ENCODE measurements at places on chromosomes 2 and 18. TPM values are rescaled to one million over a fixed set of nuclear protein-coding genes. Genes with fewer than 3 reads are reported as not detected.

The UBE2F gene
- 80.5 TPM for total RNA-seq

The NCKAP5 gene
- not detected for total RNA-seq

The PLCD4 gene
- 0.15 TPM for total RNA-seq

The SPP2 gene
- not detected for total RNA-seq

The GAL3ST2 gene
- total RNA-seq, result not detected

The VWA3B gene
- total RNA-seq, result not detected
